Skin of body (tissue), 3 donors: ENCODE measurements at places on chromosomes 7 and 10. TPM values are rescaled to one million over a fixed set of nuclear protein-coding genes. Genes with fewer than 3 reads are reported as not detected.
A peak's percentile ranks its signal among the peaks of the same experiment; 100 is the strongest.

Gene SPAG6
- not detected for total RNA-seq

Gene GCK
- 0.79 TPM for total RNA-seq

Gene STAG3
- total RNA-seq: 0.89 TPM

Gene RASA4B
- total RNA-seq: 6.7 TPM

GRCh38 chr7:99010281-99010680 lies 131.9 kb downstream of the TRRAP start:
- no peak for DNase-seq

GRCh38 chr10:96233959-96234358 lies 37.4 kb downstream of the BLNK start:
- DNase-seq: no peak

DNA sequence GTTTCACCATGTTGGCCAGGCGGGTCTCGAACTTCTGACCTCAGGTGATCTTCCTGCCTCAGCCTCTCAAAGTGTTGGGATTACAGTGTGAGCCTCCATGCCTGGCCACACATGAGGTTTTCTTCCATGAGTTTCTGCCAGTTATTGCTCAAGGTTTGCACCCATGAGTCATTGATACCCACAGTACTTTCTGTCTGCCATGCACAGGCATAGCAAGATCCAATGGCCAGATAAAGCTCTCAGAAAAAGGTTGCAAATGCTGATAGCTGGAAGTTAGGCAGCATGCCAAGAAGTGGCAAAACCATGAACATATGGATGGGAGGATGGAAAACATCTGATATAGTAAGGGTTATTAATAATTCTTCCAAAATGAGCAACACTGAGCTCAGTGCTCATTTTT lies 298.7 kb upstream of the NRG3 start:
- DNase-seq: no peak

- DNase-seq: no peak
These were observed 261.3 kb downstream of the ELFN1 start for GRCh38 chr7:1931256-1931950.

GRCh38 chr7:30427296-30428070 lies 51.1 kb downstream of the NOD1 start:
- no peak for DNase-seq

- peak; percentile 67 for DNase-seq
These were observed 171.5 kb downstream of the C7orf25 start for GRCh38 chr7:42740408-42740807.

GRCh38 chr7:101151908-101152651 lies 2.2 kb upstream of the AP1S1 start:
- no peak for DNase-seq

GRCh38 chr7:93148727-93149126 lies 542 bp upstream of the SAMD9L start:
- no peak for DNase-seq

- DNase-seq: no peak
These were observed 168.9 kb downstream of the NRF1 start for GRCh38 chr7:129780257-129780973.

DNA sequence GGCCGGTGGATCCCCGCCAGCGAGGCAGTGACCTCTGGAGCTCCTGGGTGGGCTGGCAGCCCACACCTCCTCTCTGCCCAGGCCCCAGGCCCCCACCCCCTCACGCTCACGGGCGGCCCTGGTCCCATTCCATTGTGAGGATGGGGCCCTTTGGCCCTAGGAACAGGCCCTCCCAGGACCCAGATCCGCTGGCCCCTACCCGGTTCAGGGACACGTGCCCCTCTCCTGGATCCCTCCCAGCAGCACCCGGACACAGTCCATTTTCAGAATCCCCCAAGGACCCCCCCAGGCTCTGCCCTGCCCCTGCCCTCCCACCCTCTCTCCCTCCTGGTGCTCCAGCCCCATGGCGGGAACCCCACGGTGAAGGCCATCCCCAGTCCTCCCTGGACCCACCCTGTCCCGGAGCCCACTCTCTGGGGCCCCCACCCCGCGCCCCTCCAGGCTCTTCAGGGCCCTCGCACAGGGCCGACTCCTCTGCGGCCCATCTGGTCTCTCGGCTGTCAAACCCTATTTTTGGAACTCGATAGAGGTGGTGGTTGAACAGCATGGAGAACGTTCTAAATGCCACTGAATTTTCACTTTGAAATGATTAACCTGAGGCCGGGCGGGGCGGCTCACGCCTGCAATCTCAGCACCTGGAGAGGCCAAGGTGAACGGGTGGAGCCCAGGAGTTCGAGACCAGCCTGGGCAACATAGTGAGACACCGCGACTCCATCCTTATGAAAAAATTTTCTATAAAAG lies 8.1 kb downstream of the ADAP1 start:
- DNase-seq: no peak

DNA sequence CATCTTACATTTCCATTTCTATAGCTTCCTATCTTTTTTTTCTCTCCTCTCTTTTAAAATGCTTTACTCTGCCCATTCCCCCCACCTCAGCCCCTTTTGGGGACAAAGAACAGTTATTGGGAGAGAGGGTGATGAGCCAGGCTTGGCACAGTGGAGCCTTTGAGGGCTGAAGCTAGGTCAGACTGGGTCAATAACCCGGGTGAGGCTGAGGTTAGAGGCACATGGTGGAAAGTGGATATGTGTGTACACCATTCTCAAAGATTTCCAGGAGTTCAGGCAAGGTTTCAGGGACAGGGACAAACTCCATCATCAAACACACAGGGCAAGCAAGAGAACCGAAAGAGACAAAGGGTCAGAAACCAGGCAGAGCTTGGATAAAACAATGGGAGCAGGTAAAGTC lies 11.5 kb downstream of the ABCB4 start:
- no peak for DNase-seq

DNA sequence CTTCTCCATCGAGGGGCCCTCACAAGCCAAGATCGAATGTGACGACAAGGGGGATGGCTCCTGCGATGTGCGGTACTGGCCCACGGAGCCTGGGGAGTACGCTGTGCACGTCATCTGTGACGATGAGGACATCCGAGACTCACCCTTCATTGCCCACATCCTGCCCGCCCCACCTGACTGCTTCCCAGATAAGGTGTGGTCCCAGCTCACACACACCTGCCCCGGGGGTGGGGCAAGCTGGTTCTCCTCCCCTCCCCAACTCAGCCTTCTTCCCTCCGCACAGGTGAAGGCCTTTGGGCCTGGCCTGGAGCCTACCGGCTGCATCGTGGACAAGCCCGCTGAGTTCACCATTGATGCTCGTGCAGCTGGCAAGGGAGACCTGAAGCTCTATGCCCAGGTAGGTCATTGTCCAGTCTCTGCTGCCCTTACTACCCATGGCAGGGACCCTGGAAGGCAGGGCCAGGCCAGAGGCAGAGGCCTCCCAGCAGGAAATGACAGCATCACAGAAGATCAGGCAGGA lies 11.0 kb downstream of the FLNC start:
- no peak for DNase-seq

GRCh38 chr10:82267960-82268359 lies 393.0 kb downstream of the NRG3 start:
- no peak for DNase-seq

DNA sequence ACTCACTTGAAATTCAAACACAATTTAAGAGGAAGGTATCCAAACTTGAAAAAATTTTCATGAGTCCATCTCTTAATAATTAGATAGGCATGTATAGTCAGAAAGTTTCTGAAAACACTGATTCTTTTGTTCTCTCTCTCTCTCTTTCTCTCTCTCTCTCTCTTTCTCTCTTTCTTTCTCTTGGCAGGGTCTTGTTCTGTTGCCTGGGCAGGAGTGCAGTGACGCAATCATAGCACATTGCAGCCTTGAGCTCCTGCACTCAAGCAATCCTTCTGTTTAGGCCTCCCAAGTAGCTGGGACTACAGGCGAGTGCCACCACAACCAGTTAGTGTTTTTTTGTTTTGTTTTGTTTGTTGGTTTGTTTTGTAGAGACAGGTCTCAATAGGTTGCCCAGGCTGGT lies 59.3 kb downstream of the PRTFDC1 start:
- DNase-seq: no peak

GRCh38 chr7:96596120-96596826 lies 113.4 kb downstream of the SEM1 start:
- no peak for DNase-seq

DNA sequence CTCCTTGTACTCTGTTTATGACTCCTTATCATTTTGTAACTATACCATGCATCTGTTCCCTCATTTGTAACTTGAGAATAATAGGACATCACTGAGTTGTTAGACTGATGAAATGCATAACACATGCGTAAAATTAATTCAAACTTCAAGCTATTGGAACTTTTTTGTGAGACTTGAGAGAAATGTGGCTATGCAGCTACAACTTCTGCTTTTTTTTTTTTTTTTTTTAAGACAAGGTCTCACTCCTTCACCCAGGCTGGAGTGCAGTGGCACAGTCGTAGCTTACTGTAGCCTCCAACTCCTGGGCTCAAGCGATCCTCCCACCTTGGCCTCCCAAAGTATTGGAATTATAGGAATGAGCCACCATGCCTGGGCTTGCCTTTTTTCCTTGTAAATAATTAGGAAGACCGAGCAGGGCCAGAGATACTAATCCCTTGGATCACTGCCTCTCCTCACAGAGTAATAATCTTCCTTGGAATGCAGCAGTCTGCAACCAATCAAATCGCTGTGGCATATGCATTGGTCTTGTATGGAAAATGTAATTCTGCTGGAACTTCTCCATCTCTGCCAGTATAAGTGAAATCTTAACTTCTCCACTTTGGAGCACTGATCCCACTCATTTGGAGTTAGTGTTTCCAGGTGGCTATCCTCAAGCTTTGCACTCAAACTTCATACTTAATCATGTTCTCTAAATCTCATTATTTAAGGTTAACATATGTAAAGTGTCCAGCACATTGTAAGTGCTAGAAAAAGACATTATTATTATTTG lies 2.0 kb upstream of the PANK1 start:
- DNase-seq: no peak

- DNase-seq: no peak
These were observed 29.2 kb upstream of the NPFFR1 start for GRCh38 chr10:70312972-70313371.
